CD8-positive, alpha-beta memory T cell (primary cell): ENCODE measurements at places on chromosomes 12 and 14. TPM values are rescaled to one million over a fixed set of nuclear protein-coding genes. Genes with fewer than 3 reads are reported as not detected.

Gene DPF3
- 0.50 TPM for total RNA-seq

Gene BHLHE41
- total RNA-seq, result not detected

Gene CATSPERB
- total RNA-seq, result 0.20 TPM

Gene POLR3B
- 14.6 TPM for total RNA-seq

Gene CCDC177
- not detected for total RNA-seq

Gene ACSM4
- not detected for total RNA-seq

DNA sequence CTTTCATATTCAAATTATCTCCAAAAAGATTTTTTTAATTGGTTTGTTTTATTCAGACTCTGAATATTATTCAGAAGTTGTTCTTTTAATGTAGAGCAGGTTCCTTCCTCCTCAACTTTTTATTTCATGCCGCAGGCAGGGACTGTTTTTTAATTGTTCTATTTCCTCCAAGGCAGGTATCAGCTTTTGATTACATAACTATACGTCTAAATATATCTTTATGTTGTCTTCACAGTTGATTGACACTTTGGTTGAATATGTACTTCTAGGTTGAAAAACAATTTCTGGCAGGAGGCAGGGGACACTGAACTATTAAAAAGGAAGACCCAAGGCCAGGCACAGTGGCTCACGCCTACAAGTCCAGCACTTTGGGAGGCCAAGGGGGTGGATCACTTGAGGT lies 82.5 kb downstream of the HECTD4 start:
- DNase-seq, result no peak

- DNase-seq, result no peak
Measured at GRCh38 chr12:94609917-94610443, 40.4 kb downstream of the TMCC3 start.

DNA sequence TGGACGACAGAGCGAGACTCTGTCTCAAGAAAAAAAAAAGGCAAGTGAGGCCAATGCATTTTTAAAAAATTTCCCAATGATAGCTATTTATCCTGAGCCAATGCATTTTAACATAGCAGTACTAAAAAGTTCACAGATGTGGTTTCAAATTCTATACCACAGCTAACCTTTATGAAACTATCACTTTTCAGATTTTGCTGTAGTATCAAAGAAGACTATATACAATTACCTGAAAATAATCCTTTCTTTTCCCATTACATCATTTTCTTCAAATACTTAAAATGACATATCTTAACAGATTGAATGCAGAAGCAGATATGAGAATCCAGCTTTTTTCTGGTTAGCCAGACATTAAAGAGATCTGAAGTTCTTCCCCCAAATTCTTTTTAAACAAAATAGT lies 13.2 kb downstream of the ATF7 start:
- no peak for DNase-seq

DNA sequence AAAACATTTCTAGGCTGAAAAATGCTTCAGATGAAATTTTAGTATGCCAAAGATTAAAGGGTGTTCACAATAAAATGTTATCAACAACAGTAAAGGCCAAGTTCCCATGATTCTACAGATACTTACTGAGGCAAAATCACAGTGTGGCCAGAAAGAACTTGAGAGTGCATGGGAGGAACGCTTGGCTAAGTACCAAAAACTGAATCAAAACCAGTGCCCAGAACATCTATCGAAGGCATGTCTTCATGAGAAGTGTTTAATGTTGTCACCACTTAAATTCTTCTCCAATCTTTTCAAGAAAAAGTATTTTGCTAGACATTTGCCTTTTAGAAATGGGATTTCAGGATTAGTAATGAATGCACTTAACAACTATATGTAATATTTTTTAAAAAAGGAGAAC lies 41.5 kb downstream of the KIF21A start:
- no peak for DNase-seq

DNA sequence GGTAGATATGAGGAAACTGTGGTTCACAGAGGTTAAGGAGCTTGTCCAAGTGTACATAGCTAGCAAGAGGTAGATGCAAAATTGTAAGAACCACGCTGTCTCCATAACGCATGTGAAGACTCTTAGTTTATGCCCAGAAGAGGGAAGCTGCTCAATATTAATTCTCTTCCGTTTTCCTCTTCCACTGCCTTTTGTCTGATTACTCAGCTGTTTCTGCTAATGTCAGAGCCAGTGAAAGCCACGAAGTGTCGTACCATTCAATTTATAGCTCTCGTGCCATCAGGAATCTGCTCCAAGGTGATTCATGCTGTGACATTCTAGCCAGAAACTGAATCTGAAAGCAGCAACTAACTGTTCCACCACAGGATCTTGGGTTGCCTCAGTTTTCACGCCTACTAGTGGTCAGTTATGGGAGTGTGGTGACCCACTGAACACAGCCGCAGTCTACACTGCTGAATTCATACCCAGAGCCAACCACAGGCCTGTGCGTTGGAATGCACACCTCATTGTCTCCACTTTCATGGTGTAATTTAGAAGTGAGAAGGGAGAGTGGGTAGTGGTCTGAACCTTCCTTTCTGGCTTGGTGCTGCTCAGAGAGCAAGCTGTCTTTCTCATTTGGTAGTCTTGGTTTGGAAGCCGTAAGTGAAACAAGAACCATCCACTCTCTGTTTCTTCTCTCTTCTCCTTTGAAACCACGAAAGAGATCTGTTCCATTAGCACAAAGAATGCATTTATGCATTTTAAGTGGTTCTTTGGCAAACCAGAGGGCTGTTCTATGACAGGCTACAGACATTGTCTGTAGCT lies 74.2 kb upstream of the NAP1L1 start:
- DNase-seq, result peak; percentile 9

- peak; percentile 81 for DNase-seq
Measured at GRCh38 chr12:131710464-131711457, at the start of gene SFSWAP. Gene SFSWAP, plus strand, starts transcription at chr12:131711090. Its CDS starts 140 bp downstream, at chr12:131711230.
